Stimulated activated CD4-positive, alpha-beta T cell treated with anti-CD3 and anti-CD28 coated beads, Interleukin-12 subunit alpha, Interleukin-12 subunit beta, amount 100 ng/mL, for 4 hours (primary cell): ENCODE measurements at places on chromosomes 16 and 17.

GRCh38 chr17:77266891-77267341 lies 126.1 kb downstream of the SEC14L1 start:
- DNase-seq: no peak

- DNase-seq: no peak
Observed at GRCh38 chr17:3026125-3026855, 37.1 kb downstream of the OR1D5 start.

- DNase-seq: no peak
Observed at GRCh38 chr16:86577314-86577971, 906 bp upstream of the FOXL1 start.

GRCh38 chr16:75000481-75001081 lies 1.8 kb downstream of the ZNRF1 start:
- no peak for DNase-seq

GRCh38 chr17:44496815-44497214 lies 6.4 kb downstream of the GPATCH8 start:
- no peak for DNase-seq

- no peak for DNase-seq
Observed at GRCh38 chr17:19470530-19471261, 59.7 kb downstream of the RNF112 start.

DNA sequence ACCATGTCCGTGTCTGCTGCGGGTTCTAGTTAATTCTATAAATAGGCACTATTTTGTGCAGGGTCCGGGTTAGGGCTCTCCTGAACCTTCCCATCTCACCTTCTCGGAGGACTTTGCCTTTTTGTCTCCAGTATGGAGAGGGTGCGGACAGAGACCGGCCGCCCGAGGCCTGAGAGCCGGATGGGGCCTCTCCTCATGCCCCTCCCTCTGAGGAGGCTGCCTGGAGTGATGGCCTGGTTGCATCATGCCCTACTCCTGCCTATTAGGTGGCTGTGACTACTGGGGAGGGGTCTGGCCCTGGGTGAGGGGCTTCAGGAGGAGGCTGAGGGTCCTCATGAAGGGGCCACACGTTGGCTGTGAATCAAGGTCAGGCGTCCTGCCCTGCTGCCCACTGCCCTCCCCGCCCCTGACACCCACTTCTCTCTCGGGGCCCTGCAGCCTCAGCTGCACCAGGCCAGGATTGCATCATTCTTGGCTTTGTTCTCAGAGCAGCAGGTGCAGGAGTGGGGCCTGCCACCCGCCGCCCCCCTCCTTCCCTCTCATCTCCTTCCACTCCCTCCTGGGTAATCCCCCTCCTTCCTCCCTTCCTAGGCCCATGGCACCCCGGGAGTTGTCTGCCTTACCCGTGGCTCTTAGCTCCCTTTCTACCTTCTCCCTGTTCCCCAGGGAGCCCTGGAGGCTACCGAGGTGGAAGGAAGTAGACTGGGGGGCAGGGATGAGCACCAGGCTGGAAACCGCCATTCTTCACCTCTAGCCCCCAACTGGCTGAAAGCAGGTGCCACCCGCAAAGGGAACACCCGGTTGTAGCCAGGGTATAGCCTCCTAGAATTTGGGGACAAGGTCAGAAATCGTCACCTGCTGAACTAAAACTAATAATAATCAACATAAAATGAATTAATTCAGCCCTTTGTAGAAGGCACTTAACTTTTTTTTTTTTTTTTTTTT lies 12.7 kb upstream of the ARHGAP23 start:
- DNase-seq: no peak

GRCh38 chr16:23186171-23186570 lies 3.6 kb downstream of the SCNN1G start:
- DNase-seq: no peak

GRCh38 chr17:63692195-63692816 lies 7.6 kb downstream of the LIMD2 start:
- no peak for DNase-seq

GRCh38 chr16:49281843-49282642 lies 405 bp upstream of the CBLN1 start:
- peak; percentile 50 for DNase-seq

GRCh38 chr16:23348579-23349469 lies 46.7 kb downstream of the SCNN1B start:
- no peak for DNase-seq

DNA sequence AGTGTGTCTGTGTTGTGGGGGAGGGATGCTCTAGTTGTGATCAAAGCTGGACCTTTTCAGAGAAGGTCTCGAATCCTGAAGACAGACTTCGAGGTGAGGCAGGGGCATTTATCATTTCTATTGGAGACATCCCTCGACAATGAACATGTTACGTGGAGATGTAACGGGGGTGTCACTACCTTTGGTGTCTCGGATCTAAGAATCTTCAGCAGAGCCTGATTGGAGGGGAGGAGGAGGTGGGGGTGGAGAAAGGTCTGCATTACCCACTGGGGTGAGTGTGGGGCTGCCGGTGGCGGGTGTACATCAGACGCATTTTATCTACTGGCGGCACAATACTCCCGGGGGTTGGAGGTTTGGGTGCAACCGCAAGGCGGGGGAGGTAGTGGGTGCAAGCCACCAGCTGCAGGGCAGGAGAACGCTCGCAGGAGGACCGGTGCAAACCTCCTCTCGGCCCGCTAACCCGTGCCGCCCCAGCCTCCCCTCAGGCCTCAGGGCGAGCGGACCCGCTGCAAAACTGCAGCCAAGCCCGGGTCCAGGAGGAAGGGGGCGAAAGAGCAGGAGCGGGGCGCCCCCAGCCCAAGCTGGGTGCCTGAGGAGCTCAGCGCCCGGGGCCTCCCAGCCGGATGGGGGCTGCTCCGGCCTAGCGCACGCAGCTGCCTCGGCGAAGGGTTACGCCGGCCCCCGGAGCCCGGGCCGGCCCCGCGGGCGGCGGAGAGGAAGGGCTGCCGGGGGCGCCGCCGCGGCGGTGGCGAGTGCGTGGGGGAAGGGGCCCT lies 735 bp downstream of the ZNF652 start:
- peak; percentile 45 for DNase-seq

DNA sequence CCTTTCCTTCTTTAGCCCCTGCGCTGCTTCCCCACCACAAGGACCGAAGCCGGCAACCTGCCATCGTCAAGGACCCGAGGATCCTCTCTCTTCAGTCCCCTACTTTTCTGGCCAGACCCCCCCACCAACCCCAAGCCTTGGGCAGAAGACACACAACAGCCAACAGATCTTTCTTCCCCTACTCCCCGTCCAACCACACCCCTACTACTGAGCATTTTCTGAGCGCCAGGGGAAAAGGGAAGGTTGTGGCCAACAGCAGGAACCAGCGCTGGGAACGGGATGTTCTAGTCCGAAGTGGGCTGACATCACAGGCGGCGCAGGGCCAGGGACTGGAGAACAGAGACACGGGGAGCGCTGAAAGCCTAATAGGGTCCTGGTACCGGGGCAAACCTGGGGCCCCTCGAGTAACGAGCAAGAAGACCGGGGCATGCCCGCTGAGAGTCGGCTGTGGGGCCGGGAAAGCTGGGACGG lies 528 bp downstream of the PER1 start:
- no peak for DNase-seq

GRCh38 chr17:78522031-78522809 lies 55.0 kb downstream of the DNAH17 start:
- DNase-seq: no peak

GRCh38 chr17:44759086-44759915 lies 513 bp downstream of the ADAM11 start:
- DNase-seq: no peak

DNA sequence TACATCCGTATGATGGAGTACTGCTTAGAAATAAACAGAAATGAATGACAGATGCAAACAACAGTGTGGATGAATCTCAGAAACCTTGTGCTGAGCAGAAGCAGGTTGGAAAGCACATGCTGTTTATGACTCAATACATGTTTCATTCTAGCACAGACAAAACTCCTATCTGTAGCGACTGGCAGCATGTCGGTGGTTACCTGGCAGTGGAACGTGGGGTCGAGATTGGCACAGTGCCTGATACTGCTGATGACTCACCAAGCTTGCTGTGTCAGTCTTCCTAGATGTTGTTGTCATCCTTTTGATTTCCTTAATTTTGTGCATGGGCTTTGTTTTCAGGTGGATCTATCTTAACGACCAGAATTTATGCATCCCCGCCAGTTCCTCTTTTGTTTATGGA lies 62.1 kb downstream of the GAN start:
- peak; percentile 22 for DNase-seq

- no peak for DNase-seq
Observed at GRCh38 chr17:71828182-71828596, 292.6 kb upstream of the SOX9 start.

- no peak for DNase-seq
Observed at GRCh38 chr17:81863123-81863675, 2.9 kb upstream of the P4HB start.

DNA sequence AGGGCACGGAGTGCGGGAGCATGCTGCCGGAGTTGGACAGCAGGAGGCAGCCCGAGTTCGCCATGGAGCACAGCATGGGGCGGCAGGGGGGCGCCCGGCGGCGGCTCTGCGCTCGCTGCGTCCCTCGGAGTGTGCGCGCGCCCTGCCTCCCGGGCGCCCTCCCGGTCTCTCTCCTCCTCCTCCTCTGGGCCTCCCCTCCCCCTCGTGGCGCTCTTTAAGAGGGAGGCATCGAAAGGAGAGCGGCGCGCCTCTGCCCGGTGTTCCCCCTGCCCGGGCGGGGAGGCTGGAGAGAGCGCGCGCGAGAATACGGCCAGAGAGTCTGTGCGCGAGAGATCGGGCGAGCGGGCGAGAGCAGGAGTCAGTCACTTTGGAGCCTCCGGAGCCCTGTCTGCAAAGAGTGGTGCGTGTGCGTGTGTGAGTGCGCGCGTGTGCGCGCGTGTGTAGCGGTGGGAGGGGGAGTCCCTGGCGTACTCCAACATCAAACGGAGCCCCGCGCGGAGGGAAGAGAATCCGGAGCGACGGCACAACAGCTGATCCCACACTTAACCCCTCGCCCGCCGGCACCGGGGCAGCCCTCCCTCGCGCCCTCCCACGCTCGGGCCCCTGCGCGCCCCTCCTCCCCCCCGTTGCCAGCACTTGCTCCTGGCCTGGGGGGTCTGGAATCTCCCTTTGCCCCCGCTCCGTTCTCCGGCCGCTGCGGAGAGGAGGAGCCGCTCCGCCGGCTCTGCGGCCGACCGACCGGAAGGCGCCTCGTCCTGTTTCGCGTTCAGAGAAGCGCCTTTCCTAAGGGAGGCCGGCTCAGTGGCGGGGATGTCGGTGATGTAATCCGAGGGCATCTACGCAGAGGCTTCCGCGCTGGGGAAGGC lies 108.9 kb downstream of the ENGASE start:
- DNase-seq: no peak

DNA sequence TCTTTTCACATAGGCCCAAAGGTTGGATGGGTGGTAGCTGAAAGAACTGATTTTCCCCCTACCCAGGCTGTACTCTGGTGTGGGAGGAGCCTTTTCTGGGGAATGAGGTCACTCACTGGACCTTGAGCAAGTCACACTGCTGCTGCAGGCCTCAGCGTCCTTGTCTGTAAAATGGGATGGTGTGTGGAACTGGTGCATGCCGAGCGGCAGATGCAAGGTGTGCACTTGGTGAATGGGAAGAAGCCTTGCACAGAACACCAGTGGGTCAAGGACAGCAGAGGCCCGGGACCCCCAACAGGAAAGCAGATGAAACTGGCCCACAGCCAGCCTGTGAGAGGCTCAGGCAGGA lies 38.1 kb downstream of the ARHGAP27 start:
- no peak for DNase-seq

GRCh38 chr16:84532291-84532724 lies 27.8 kb upstream of the MEAK7 start:
- no peak for DNase-seq

DNA sequence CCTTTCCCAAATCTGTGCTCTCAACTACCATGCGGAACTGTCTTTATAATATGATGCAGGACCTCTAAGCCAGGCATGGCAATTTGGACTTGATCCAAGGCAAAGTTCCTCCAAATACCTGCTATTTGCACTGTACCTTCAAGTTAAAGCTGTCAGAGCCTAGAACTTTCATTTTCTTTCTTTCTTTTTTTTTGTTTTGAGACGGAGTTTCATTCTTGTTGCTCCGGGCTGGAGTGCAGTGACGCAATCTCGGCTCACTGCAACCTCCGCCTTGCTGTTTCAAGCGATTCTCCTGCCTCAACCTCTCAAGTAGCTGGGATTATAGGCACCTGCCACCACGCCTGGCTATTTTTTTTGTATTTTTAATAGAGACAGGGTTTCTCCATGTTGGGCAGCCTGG lies 51.7 kb downstream of the ARHGAP27 start:
- DNase-seq: no peak

- DNase-seq: no peak
Observed at GRCh38 chr17:44960691-44961090, 7.4 kb downstream of the C1QL1 start.

GRCh38 chr16:70475054-70475871 lies 20.9 kb downstream of the FCSK start:
- no peak for DNase-seq

- DNase-seq: no peak
Observed at GRCh38 chr16:67357561-67357960, 30.9 kb downstream of the LRRC36 start.

- DNase-seq: no peak
Observed at GRCh38 chr16:54690710-54691109, 240.0 kb upstream of the IRX5 start.

GRCh38 chr17:59844884-59845594 lies 47.7 kb downstream of the TUBD1 start:
- no peak for DNase-seq

DNA sequence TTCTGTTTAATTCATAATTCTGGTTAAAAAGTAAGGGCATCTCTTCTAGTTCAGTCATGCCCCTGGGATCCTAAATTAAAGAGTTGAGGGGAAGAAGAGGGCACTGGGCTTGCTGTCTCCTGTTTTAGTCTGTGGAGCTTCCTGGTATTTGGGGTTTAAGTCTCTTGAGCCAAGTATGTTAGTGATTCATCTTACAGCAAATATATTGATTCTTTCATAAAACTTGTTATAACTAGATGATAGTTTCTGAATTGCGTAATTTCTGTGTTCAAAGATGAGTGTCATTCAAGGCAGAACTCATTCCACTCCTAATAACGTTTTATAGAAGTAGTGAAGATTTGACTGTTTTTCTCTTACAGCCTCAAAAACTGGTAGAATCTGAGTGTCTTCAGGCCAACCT lies 1.7 kb downstream of the TXNDC17 start:
- DNase-seq: no peak

DNA sequence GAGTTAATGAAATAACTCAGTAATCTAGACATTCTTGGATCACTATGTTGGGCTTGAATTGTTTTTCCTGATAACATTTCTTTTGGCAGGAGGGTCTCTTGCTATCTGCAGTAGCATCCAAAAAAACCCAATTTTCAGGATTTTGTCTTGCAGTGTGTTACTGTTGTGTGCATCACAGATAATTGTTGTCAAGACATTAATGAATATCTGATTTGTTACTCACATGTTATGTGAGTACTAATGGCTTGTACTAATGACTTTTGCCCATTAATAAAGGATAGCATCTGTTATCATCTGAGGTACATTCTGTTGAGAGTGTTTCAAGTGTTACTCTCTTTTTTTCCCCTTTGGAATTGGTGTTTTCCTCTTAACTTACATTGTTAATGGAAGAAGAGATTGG lies 10.0 kb downstream of the PRKAR1A start:
- DNase-seq: no peak

- no peak for DNase-seq
Observed at GRCh38 chr17:4822835-4823234, 10.3 kb upstream of the MINK1 start.

GRCh38 chr17:79623786-79624717 lies 13.2 kb upstream of the RBFOX3 start:
- DNase-seq: no peak
